ENCODE measurements at places on chromosomes 2 and 18. TPM values are rescaled to one million over a fixed set of nuclear protein-coding genes. Genes with fewer than 3 reads are reported as not detected.

AFF3 gene
- total RNA-seq = not detected

DLX2 gene
- 0.46 TPM for total RNA-seq

DHRS9 gene
- not detected for total RNA-seq

CIB4 gene
- total RNA-seq = not detected

RTP5 gene
- not detected for total RNA-seq

COPS7B gene
- 32.8 TPM for total RNA-seq
